ENCODE measurements at places on chromosomes 13 and 19.

DNA sequence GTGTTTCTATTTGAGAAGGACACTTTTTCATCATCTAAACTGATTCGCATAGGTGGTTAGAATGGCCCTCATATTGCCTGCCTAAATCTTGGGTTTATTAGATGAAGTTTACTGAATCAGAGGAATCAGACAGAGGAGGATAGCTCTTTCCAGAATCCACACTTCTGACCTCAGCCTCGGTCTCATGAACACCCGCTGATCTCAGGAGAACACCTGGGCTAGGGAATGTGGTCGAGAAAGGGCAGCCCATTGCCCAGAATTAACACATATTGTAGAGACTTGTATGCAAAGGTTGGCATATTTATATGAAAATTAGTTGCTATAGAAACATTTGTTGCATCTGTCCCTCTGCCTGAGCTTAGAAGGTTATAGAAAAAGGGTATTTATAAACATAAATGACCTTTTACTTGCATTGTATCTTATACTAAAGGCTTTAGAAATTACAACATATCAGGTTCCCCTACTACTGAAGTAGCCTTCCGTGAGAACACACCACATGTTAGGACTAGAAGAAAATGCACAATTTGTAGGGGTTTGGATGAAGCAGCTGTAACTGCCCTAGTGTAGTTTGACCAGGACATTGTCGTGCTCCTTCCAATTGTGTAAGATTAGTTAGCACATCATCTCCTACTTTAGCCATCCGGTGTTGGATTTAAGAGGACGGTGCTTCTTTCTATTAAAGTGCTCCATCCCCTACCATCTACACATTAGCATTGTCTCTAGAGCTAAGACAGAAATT is 103.8 kb downstream of the TNFRSF19 start:
- DNase-seq, result no peak

DNA sequence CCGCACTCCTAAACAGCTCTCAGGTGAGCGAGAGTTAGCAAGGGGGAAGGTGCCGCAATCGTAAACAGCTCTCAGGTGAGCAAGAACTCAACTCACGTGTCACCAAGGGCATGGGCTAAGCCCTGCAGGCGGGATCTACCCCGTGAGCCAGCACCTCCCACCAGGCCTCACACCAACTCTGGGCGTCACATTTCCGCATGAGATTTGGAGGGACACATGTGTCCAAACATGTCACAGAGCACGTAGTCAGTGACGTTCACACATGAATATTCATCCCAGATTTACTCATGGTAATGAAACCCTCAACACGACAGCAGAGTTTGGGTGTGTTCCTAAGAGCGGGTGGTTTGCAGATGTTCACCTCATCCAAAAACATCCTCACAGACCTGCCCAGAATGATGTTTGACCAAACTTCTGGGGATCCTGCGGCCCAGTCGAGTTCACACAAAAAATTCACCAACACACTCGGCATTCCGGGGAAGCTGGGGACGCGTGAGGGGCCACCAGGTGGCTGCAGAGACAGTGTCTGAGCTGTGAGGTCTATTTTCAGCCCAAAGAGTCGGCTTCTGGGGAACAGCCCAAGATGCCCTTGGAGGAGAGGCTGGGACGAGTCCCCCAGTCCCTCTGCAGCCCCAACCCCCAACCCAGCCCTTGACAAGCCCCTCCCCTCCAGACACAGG is 19.6 kb downstream of the C2CD4C start:
- DNase-seq, result no peak

DNA sequence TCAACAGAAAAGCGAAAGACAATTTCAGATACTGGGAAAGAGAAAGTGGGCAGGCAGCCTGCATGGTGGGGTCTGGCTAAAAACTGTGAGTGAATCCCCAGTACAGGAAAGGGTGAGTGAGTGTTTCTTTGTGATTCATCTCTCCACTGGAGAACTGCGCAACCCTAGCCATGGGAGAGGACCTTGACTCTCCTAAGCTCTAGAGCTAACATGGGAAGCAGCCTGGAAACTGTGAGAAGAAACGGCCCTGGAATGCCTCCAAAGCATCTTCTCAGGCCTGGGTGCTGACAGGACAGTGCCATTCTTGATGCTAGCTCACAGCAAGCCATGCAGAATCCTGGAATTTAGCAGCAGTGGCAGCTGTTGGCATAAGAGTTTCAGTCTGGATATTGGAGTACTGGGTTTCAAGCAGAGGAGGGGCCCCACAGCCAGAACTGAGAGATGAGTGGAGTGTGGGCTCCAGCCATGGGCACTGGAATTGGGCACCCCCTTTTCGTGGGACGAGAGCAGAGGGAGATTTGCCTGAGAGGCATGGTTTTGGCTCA is 18.7 kb upstream of the SLAIN1 start:
- DNase-seq, result no peak

- no peak for DNase-seq
Measured at GRCh38 chr19:7618771-7619510, 10.4 kb downstream of the XAB2 start.

GRCh38 chr13:39603424-39603947 is 493 bp upstream of the LHFPL6 start:
- DNase-seq, result no peak

DNA sequence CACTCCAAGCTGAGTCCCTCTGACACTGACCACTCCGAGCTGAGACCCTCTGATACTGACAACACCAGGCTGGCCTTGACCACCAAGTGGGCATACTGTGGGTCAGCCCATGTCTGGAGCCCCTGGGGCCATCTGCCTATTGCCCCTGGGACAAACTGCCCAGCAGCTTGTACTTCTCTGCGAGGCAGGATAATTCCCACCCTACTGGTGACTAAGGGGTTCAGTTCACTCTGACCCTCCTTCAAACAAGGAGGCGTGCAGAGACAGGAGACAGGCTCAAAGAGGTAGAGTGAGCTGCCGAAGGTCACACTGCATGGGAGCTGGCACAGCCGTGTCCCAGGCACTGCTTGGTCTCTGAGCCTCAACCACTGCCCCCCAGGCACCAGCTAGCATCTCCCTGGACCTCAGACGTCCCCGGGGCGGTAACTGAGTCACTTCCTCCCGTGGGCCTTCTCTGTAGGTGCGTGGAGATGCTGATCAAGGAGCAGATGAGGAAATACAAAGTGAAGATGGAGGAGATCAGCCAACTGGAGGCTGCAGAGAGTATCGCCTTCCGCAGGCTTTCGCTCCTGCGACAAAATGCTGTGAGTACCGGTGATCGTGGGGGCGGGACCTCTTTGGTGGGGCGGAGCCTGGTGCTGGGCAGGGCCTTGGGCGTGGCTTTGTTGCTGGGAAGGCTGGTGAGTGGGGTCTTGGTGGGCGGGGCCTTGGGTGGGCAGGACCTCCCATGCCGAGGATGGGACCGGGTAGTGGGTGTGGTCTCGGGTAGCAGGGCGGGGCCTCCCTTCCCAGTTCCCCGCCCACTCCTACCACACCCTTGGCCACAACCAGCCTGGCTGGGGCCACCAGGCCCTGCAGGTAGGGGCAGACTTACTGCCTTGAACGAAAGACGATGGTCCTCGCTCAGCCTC is 5.8 kb upstream of the USE1 start:
- DNase-seq, result peak; percentile 13

DNA sequence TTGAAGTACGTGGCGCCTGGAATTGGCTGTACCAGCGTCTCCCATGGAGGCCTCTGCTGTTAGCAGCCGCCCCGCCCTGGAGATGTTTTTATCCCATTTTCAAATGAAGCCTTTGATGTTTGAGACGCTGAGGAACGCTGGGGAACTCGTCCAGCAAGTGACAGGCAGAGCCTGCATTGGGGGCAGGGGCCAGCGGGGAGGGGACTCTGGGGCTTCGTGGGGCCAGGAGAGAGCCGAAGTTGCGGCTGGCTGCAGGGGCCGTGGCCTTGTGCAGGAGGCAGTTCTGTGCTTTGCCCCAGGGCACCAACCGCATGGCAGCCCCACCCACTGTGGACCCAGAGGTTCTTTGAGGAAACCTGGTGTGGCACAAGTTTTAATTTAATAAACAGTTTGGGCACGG is 13.5 kb downstream of the SPPL2B start:
- DNase-seq, result no peak

DNA sequence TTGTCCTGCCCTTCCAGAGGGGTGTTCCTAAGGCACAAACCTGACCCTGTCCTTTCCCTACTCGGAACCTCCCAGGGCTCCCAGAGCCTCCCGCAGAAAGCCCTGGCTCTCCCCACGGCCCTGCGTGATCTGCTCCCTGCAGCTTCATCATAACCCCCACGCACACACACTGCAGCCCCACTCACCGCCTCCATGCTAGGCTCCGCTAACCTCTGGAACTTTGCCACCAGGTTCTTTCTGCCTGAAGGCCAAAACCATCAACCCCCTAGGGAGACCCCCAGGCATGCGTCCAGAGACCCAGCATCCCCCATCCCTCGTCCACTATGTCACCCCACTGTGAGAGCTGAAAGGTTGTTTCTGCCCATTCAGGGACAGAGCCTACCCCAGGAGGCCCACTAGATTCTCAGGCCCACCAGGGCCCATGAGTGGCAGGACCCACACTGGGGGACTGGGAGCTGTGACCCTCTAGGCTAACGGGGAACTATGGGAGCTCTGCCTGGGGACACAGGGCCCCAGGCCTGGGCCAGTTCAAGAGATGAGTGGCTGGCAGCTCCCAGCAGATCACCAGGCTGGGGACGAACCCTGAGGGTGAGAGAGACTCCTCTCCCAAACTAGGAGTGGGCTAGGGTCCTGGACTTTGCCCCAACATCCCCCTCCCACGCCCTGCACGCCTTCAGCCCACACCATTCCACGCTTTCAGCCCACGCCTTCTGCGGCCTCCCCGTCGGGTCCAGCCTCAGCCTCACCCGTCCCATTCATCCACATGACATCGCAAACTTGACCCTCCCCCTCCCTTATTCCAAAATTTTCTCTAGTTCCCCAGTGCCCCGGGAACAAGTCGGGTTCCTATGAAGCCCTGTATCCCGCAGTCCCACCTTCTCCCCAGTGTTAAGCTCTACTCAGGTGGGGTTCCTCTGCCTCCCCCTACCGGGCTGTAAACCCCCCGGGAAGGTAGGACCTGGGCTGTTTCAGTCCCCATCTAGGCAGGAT is 33.2 kb upstream of the PNMA8B start:
- DNase-seq, result no peak

- no peak for DNase-seq
Measured at GRCh38 chr19:2283835-2284507, 2.0 kb upstream of the PEAK3 start.

DNA sequence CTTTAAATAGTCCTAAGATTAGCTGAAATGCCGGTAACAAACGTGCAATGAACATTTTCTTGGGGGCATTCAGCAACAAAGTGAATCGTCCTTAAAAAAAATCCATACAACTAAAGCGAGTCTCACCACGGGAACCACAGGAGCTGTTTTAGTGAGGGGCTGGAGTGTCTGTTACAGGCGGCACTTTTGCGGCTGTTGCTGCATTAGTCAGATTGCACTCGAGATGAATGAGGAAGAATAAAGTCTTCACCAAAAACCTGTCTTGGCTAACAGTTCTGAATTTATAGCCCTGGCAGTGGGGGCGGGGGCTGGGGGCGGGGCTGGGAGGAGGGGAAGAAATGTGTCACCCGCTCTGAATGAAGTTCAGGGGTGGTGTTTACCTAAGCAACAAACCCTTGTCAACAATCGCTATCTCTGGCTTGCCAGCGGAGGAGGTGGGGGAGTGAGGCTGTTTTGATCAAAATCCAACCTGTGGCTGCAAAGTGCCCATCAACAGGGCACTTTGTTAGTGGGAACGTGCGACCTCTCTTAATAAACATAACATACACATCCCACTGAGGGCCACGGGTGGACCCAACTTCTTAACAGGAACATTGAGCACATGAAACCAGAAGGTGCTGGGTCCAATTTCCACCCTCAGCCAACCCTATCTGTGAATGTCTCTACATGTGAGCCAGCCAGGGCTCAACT is 44.5 kb downstream of the RFX2 start:
- DNase-seq, result peak; percentile 36

GRCh38 chr13:46313024-46313423 is 74.0 kb downstream of the RUBCNL start:
- DNase-seq, result no peak

DNA sequence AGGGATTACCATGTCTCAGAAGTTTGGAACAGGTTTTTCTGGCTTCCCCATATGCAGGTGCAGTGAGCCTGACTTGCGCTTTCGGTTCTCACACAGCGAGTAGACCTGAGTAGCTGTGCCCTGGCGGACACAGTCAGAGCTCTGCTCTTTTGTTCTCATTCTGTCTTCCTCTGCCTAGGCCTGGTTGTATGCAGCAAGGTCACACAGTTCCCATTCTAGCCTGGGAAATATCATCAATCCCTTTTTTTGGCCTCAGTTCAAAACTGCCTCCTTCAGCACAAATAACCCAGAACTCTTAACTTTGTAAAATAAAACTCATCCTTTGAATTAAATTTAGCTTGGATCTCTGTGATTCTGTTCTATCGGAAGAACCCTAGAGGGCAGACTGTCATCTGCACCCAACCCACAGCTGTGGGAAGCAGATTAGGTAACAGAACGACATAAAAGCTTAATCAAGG is 10.2 kb downstream of the OXGR1 start:
- DNase-seq, result peak; percentile 1

- peak; percentile 66 for DNase-seq
Measured at GRCh38 chr19:41264581-41265394, 616 bp downstream of the HNRNPUL1 start.

GRCh38 chr19:13825489-13826441 is 30.5 kb downstream of the ZSWIM4 start:
- DNase-seq, result no peak

DNA sequence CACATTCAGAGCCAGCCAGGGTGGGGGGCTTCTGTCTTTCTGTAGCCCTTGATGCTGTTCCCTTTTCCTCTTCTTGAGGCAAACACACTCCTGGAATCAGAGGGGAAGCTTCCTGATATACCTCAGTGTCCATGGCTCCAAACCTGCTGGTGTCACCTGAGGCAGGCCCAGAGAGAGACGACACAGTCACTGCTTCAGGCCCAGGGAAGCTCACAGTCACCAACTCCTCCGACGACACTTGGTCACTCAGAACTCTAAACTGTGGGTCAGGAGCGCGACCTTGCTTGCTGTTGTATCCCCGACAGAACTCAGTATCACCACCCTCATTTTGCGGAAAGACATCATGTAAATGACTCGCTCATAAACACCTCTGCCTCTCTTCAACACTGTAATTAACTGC is 1.1 kb downstream of the ATP13A1 start:
- no peak for DNase-seq

DNA sequence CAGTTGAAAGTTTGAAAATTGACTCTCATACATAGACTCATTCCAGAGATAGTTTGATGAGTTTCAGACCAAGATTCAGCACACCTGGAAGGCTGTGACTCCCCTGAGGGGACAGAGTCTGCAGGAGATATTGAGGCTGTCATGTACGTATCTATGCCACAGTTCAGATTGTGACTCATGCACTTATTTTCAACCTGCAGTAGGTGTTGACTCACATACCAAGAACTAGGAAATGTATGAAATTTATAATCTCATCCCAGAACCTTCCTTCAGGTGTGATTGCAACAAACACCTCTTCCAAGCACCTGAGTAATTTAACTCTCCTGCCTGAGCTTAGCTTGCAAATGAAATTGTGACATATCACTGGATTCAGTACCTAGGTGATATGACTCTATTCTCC is 64.4 kb upstream of the ZNF43 start:
- no peak for DNase-seq

- no peak for DNase-seq
Measured at GRCh38 chr13:41859565-41859964, 101.3 kb downstream of the VWA8 start.

GRCh38 chr19:43474986-43475705 is 9.7 kb upstream of the LYPD3 start:
- DNase-seq, result peak; percentile 98
